Posterior cingulate gyrus (tissue), 11 donors: ENCODE measurements at places on chromosomes 3 and 15.

- no peak for DNase-seq
Measured at GRCh38 chr3:186401556-186401955, 39.5 kb upstream of the DGKG start.

DNA sequence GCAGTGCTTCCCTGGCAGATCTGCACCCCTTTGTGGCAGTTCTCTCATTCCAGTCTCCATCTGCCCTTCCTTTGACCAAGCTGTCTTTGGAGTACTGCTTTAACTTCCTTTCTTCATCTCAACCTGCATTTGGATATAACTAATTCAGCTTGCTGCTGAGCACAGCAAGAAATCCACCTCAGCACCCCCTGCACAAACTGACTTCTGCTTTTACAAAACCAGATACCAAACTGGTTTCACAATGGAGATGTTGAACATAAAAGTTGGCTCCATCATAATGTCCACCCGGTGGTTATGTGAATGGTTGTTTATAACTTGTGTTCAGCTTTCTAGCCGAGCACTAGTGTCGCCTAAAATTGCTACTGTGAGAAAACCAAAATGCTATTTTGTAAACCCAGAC is 341.1 kb upstream of the SEMA6D start:
- DNase-seq = no peak

- no peak for DNase-seq
Measured at GRCh38 chr3:10876661-10877060, 60.6 kb downstream of the SLC6A11 start.

GRCh38 chr15:66025972-66026371 is 156.7 kb downstream of the RAB11A start:
- DNase-seq = no peak

GRCh38 chr3:37147666-37148065 is 26.7 kb downstream of the LRRFIP2 start:
- no peak for DNase-seq

DNA sequence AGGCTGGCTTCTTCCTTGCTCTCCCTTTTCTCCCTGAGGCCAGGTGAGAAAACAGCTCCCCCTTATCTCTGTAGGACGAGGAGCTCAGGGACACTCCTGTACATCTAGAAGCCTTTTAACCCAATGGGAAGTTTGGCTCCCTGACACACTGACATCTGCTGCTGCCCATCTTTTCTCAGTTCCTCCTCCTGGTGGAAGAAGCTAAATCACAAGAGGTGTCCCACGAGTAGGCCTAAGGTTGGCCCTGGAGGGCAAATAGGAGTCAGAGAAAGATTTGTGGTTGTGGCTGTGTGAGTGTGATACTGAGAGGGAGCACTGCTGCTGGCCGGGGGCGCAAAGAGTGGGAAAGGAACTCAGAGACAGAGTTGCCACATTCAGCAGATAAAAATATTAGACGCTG is 49.5 kb downstream of the ARHGAP31 start:
- DNase-seq = no peak

DNA sequence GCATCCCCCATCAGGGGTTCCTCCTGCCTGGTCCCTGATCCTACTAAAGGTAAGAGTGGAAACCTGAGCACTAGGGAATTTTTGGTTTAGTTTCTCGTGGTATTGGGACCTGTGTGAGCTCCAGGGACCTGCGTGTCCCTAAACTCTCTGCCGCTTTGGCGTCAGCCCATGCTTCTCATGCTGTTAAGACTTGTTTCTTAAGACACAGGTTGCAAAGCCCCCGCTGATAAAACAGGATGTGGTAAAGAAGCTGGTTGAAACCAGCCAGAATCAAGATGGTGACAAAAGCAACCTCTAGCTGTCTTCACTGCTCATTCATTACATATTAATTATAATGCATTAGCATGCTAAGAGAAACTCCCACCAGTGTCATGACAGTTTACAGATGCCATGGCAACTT is 64.6 kb downstream of the LYZL4 start:
- DNase-seq = no peak

DNA sequence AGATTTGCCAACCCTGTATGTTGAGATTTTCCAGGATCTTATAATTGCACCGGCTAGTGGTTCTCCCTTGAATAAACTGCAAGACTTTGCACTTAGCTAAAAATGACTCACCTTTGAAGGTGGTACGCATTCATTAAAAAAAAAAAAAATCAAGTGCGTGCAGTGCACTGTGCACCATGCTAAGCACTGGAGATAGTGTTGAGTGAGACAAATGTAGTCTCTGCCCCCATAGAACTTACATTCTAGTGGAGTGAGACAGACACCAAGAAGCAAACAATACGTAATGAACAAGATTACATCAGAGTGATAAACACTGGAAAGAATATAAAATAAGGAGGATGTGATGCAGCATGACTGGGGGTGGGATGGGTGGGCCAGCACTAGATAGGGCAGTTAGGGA is 69.4 kb downstream of the ITPR1 start:
- no peak for DNase-seq

GRCh38 chr3:152472672-152472954 is 203.9 kb downstream of the MBNL1 start:
- no peak for DNase-seq

GRCh38 chr3:104696470-104696869 is 670.2 kb upstream of the ALCAM start:
- DNase-seq = no peak

DNA sequence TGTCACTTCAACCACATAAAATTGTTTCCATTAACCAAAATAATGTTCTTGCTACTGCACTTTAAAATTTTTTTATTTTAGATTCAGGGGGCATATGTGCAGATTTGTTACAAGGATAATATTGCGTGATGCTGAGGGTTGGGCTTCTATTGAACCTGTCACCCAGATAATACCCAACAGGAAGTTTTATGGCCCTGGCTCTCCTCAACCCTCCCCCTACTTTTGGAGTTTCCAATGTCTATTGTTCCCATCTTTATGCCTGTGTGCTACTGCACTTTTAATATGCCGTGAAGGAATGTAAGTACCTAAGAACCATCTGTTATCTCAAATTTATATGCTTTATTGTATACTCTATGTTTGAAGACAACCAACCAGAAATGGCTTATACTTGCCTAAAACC is 42.0 kb upstream of the IMPG2 start:
- no peak for DNase-seq

GRCh38 chr3:112253301-112253971 is 40.6 kb downstream of the SLC9C1 start:
- DNase-seq = no peak

GRCh38 chr15:70761046-70761445 is 2.3 kb downstream of the UACA start:
- no peak for DNase-seq

GRCh38 chr3:146160321-146160963 is 542 bp downstream of the PLOD2 start:
- peak; percentile 88 for DNase-seq

DNA sequence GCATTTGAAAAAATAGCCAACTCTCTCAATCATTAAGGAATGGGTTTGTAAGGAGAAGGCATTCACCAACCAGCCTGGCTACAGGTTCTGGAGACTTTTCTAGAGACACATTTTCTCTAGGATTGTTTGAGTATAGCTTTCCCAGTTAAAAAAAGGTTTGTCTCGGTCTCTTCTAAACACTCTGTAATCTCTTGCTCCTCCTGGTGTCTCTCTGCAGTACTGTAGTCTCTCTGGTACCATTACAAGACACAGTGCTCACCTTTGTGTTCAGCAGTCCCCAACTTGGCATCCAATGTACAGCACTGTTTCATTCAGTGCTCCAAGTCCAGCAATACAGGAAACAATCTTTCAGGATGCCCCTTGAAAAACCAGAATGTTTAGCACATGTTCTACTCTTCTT is 534.4 kb downstream of the ZNF385D start:
- DNase-seq = no peak

- DNase-seq = no peak
Measured at GRCh38 chr15:46178138-46178537, 543.3 kb downstream of the SQOR start.

GRCh38 chr3:154872074-154872473 is 208.0 kb upstream of the MME start:
- DNase-seq = no peak

GRCh38 chr15:26113296-26113695 is 250.2 kb upstream of the ATP10A start:
- no peak for DNase-seq

DNA sequence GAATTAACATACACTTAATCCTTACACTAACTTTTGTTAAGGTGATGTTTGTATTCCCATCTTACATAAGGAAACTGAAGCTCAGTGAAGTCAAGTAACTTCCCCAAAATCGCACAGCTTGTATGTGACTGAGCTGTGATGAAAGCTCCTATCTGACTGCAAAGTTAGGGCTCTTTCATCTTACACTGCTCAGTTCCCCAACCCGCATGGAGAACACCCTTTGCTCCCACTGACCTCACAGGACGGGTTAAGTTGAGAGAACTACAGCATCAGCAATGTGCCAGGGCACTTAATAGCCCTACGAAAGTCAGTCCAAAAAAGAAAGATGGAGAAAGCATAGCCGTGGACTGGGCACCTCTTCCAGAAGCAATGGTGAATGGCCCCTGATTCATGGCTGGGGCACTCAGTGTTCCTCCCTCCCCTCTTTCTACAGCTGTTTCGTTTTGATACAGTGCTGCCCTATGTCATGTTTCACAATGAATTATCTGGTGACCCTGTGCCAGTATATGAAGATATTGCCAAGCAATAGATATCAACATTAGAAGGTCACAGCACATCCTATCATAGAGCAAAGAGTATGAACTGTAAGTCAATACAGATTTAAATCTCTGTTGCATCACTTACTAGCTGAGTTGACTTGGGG is 38.0 kb downstream of the CADPS start:
- DNase-seq = no peak

DNA sequence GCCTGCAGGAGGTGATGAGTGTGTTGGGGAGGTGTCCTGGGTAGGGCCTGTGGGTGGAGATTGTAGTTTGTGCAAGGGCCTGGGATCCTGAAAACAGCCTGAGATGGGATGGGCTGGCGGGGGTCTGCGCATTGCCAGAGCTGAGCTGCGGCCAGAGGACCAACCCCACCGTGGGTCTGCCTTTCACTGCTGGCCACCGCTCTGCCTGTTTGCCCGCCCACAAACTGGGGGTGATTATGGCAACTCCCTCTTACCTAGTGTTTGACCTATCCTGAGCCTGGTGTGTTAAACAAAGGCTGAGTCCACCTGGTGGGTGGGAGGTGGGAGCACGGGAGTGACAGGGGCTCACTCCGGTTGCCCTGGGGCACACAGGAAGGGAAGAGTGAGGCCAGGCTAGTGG is 9.8 kb downstream of the ABTB1 start:
- peak; percentile 48 for DNase-seq

DNA sequence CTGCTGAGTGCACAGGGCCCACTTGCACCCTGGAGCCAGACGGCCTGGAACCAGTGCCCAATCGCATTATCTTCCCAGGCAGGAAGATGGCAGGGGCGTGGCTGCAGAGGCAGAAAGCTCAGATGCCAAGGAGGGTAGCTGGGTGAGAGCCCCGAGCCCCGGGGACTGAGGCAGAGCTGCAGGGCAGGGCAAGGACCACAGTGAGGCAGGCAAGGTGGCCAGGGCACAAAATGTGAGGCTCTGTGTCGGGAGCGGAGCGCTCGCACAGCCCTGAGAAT is 1.6 kb upstream of the CCDC33 start:
- DNase-seq = no peak

GRCh38 chr15:35281515-35281914 is 196.4 kb upstream of the NANOGP8 start:
- no peak for DNase-seq

DNA sequence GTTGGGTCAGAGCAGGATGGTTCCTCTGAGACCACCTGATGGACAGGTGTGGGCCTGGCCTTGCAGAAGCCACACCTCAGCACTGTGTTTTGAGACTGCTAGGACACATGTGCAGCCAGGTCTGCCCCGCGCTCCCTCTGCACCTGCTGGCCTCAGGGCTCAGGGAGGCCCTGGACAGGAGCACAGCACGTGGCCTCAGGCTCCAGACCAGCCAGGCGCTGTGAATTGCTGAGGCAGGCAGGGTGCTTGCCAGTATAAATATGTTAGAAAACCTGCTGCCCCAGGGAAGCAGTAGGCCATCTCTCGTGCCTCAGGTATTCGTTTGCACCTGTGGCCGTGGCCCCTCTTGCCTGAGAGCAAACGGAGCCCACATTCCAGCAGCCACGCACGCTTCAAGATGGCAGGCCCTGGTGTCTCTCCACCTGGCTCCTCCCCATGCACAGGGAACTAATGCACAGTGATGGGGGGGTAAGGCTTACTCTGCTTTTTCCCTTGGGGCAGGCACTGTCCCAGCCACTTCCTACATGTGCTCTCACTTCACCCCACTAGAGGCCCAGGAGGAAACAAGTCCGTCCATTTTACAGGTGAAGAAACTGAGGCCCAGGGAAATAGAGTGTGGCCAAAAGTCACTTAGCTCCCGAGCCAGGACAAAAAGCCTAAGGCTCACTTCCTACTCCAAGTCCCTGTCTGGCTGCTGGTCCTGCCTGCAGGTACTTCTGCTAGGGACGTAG is 20.4 kb downstream of the SEC61A1 start:
- DNase-seq = no peak

GRCh38 chr15:82551646-82552247 is 11.5 kb upstream of the RPS17 start:
- no peak for DNase-seq

- DNase-seq = no peak
Measured at GRCh38 chr3:59876533-59877062, 826.8 kb upstream of the CFAP20DC start.

DNA sequence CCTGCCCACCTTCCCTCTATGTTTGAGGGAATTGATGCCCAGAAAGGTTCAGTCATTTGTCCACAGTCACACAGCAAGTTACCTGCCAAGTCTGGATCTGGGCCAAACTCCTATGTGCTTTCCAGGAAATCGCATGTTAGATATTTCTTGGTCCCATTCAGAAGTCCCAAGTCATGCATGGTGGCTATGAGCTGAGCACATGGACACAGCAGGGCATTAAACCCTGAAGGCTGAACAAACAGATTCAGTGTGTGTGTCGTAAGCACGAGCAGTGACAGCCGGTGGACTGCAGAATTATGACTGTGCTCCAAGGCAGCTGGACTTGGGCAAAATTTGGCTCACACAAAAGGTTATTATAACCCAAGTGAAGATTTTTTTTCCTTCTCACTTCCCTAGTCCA is 11.4 kb upstream of the SLC6A6 start:
- DNase-seq = no peak

GRCh38 chr3:12869035-12869621 is 27.8 kb upstream of the RPL32 start:
- DNase-seq = no peak

DNA sequence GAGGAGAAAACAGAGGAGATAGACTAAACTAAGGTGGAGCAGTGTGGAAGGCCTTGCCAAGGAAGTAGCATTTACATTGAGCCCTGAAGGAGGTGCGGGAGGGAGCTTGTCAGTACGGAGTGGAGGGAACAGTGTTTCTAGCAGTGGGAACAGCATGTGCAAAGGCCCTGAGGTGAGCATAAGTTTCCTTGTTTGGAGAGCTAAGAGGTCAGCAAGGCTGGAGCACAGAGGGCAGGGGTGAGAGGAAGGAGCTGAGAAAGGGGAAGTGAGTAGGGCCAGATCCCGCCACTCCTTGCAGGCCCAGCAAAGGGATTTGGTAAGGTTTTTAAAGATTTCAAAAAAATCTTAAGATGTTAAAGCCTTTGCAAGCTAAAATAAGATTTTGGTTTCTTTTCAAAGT is 70.1 kb downstream of the HMCES start:
- no peak for DNase-seq
